Transverse colon (tissue), 4 donors: ENCODE measurements at places on chromosomes 7 and 10. TPM values are rescaled to one million over a fixed set of nuclear protein-coding genes. Genes with fewer than 3 reads are reported as not detected.

- H3K4me1 ChIP-seq = no peaks in the 10 kb centered on the region
- no peak overlapping the region for H3K27ac ChIP-seq
- no peaks in the 10 kb centered on the region for H3K36me3 ChIP-seq
- H3K4me3 ChIP-seq = no peak overlapping the region
- no peak for DNase-seq
- H3K27me3 ChIP-seq = no peaks in the 10 kb centered on the region
These were observed 88.9 kb upstream of the ODAD2 start for GRCh38 chr10:28087661-28088351.

DNA sequence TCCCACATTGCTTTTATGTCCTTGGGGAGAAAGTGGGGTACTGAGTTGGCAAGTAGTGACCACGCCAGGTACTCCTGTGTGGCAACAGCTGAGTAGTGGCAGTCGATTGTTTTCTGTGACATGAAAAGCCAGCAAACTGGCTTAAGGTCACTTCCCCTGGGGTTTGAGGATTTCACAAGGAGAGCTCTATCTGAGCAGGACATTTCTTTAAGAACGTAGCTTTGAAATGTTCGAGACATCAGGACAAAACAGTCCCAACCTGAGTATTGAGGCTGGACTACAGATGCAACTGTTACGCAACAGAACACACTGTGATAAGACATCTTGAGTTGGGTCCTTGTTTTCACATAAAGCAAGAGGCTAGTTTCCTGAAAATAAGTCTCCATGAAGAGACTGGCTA lies 146.7 kb upstream of the KLF14 start:
- H3K36me3 ChIP-seq = no peaks in the 10 kb centered on the region
- peak overlapping the region; percentile 14 for H3K27ac ChIP-seq
- no peak for DNase-seq
- H3K4me1 ChIP-seq = peaks cover 23% of the 10 kb centered on the region

DNA sequence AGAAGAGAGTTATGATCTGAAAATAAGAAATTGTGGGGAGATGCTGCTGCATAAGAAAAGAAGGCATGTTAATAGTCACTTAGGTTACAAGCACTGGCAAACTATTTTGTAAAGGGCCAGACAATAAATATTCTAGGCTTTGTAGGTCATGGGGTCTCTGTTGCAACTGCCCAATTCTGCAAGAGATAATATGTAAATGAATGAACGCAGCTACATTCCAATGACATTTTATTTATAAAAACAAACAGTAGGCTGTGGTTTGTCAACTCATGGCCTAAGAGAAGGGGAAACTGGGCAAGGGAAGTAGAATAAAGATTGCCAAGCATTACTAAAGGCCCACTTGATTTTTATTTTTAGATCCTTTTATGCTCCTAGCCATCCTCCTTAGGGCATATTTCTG lies 133.1 kb downstream of the RAPGEF5 start:
- DNase-seq = no peak
- no peaks in the 10 kb centered on the region for H3K36me3 ChIP-seq
- H3K4me1 ChIP-seq = no peaks in the 10 kb centered on the region
- H3K27ac ChIP-seq = no peak overlapping the region

Gene MBL2
- total RNA-seq = not detected

DNA sequence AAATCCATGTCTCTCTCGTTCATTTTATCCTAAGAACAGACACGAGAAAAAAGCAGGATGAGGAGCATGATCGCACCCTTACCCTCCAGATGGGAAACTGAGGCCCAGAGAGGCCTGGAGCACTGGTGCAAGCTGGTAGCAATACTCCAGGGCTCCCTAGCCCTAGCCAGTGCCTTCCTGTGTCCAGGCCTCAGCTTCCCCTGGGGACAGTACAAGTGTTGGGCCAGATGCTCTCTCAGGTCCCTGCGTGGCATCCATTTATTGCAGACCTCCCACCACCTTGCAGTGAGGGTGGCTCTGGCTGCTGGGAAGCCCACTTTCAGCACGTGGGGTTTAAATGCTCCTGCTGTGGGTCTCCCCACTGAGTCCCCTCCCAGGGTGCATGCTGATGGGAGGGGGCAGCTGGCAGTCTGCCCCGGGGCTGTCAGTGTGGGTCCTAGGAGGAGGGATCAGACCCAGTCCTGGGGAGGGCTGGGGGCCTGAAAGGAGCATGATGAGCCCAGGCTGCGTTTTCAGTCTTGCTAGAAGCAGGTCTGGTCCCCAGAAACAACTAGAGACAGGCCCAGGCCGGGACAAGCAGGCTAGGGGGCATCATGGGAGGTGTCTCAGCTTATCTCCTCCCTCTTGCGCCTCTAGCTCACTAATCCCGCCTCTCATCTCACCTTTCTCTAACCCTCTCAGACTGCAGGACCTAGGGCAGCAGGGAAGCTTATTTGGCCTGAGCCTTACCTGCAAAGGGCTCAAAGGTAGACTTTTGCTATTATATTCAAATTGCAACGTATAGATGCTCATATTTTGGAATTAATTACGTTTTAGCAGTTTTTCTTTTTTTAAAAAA lies 662 bp upstream of the PPIF start:
- peaks cover 14% of the 10 kb centered on the region for H3K4me1 ChIP-seq
- H3K4me3 ChIP-seq = no peak overlapping the region
- peaks cover 18% of the 10 kb centered on the region for H3K36me3 ChIP-seq
- H3K27ac ChIP-seq = peak overlapping the region; percentile 93
- no peak for DNase-seq
- H3K27me3 ChIP-seq = no peaks in the 10 kb centered on the region
